ENCODE measurements at places on chromosomes 2 and 18.

- no peak for DNase-seq
Observed at GRCh38 chr18:79504034-79504433, 108.3 kb downstream of the NFATC1 start.

- no peak for DNase-seq
Observed at GRCh38 chr2:134307334-134307733, 53.5 kb downstream of the MGAT5 start.

GRCh38 chr2:103268841-103269498 lies 507.1 kb downstream of the TMEM182 start:
- no peak for DNase-seq

GRCh38 chr2:78260861-78261260 lies 738.7 kb upstream of the LRRTM4 start:
- DNase-seq = no peak

DNA sequence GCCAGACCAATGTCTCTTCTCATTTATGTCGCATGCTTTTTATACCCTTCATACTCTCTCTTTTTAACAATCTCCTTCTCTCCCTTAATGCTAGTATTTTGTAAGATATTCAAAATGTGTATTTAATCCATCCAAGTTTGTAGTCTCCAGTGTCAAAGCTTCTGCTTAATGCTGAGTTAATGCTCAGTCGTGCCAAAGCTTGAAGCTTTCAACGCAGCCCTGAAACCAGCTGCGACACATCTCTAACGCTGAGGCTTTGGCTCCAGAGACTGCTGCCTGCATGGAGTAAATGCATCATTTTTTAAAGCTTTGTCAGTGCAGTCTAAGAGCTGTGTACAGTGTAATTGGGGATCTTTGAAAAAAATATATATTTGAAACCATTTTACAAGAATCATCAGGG lies 2108.8 kb upstream of the PIK3C3 start:
- no peak for DNase-seq

DNA sequence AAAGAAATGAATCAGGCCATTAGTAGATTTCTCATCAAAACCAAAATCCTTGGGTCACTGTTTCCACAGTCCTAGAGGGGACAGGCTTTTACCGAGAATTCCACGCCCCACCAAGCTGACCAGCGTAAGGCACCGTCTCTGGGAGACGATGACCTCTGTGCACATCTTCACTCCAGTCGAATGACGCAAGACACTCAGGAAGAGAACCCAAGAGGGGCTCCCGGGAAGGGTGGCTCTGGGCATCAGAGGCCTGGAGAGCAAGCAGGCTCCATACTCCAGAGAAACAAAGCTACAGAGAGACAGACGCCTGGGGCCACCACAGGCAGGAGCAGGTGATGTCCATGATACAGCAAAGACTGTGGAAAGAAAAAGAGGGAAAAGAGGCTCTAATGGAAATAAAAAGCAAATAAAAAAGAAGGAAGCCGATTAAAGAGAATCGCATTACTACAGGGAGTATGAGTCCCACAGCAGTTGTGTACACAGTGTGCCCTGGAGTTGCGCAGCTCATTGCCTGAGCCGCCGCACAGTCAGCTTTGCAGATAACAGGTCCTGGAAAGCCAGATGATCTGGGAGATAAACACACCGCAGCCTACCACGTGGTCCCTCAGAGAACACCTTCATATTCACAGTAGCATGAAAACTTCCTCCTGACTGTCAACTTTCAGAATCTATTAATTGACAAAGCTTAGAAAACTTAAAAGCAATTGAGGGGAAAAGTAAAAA lies 572.7 kb upstream of the SALL3 start:
- DNase-seq = no peak

DNA sequence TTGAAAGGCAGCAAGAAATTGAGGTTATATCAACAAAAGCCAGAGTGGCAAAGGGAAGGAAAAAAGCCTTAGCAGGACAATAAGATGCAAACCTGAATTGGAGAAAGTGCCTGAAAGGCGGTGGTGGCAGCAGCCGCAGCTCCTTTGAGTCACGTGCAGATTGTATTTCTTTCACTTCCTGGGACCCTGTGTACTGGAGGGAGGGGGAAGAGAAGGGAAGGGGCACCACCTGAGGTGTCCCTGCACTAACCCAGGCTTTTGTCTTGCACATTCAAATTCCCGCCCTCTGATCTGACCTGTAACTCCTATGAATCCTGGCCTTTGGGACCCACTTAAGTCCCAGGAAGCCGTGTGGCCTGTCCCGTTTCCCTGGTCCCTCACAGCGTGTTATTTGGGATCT lies 326.1 kb upstream of the SKOR2 start:
- no peak for DNase-seq

Measured in T-helper 1 cell (primary cell).